ENCODE measurements at places on chromosomes 11 and 22.

DNA sequence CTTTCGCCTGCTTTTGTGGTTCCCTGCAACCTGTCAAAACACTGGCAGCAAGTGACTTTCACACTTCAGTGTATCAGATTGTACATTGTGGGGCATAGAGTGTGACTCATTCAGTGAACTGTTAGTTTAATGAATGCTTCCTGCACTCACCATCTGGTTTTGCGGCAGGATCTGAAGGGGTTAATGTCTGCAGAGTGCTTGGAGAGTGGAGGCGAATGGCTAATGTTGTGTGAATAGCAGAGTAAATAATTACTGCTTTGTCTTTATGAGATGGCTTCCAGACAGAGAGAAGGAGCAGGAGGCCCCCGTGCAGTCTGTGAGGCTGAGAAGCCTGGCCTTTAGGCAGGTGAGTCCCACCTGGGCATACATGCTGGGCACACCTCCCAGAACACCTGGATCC, 454.3 kb upstream of the KIRREL3 start:
- DNase-seq, result no peak

GRCh38 chr22:44500599-44500998, 2.6 kb upstream of the RTL6 start:
- DNase-seq, result no peak

DNA sequence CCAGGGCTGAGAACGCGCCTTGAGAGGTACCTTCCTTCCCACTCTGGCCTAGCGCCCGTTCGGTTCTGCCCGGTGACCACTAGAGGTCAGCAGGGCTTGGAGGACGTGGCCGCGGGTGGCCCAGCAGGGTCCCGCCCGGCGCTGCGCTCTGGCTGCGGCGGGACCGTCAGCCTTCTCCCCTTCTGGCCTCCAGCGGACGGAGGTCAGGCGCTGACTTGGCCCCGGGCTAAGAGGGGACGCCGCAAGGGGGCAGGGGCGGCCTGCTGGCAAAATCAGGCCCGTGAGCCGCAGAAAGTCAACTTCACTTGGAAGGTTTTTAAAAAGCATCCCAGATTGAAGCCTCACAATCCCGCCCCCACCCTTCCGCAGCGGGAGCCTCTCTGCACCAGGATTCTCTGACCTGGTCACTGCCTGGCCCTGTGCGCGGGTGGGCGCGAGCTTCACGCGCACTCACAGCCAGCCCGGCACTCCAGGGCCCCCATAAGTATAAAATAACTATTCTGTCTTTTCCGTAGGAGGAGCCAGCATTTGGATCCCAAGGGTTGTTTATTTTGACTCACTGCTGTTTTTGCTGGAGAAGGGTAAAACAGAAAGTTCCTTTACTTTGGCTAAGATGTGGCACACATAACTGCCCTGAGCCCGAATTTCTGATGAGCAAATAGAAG, 23.2 kb upstream of the ZBTB16 start:
- peak; percentile 61 for DNase-seq

GRCh38 chr11:131980888-131981668, 610.7 kb downstream of the NTM start:
- DNase-seq, result no peak

GRCh38 chr22:39493759-39494158, 8.3 kb upstream of the MIEF1 start:
- no peak for DNase-seq

DNA sequence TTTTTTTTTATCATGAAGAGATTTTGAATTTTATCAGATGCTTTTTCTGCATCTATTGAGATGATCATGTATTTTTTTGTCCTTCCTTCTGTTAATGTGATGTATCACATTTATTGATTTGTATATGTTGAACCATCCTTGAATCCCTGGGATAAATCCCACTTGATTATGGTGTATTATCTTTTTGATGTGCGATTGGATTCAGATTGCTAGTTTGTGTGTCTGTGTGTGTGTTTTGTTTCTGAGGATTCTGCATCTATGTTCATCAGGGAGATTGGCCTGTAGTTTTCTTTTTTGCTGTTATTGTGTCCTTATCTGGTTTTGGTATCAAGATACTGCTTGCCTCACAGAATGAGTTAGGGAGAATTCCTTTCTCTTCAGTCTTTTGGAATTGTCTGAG, 52.6 kb downstream of the KCNQ1OT1 start:
- DNase-seq, result no peak

Measured in activated naive CD8-positive, alpha-beta T cell treated with anti-CD3 and anti-CD28 coated beads, Interleukin-2, amount 50 U/mL, for 24 hours (primary cell).